Left ventricle myocardium inferior (tissue), 1 donor: ENCODE measurements at places on chromosomes 5 and 9. TPM values are rescaled to one million over a fixed set of nuclear protein-coding genes. Genes with fewer than 3 reads are reported as not detected.

Gene ACTBL2
- total RNA-seq, result not detected

Gene ENTPD2
- 1.5 TPM for total RNA-seq

- H3K27me3 ChIP-seq, result no peaks in the 10 kb centered on the region
- H3K36me3 ChIP-seq, result peaks cover 27% of the 10 kb centered on the region
- H3K27ac ChIP-seq, result peak overlapping the region; percentile 38
Measured at GRCh38 chr5:157506981-157507780, 47.2 kb downstream of the NIPAL4 start.

GRCh38 chr5:82397741-82398320 is 119.7 kb upstream of the RPS23 start:
- no peak overlapping the region for H3K4me3 ChIP-seq
- H3K27ac ChIP-seq, result no peak overlapping the region
- DNase-seq, result no peak
- H3K4me1 ChIP-seq, result peaks cover 12% of the 10 kb centered on the region
- no peaks in the 10 kb centered on the region for H3K27me3 ChIP-seq
- H3K36me3 ChIP-seq, result no peaks in the 10 kb centered on the region

GRCh38 chr5:126446498-126447224 is 23.5 kb downstream of the GRAMD2B start:
- no peak for DNase-seq
- H3K4me3 ChIP-seq, result no peak overlapping the region
- peaks cover 6% of the 10 kb centered on the region for H3K36me3 ChIP-seq
- H3K27ac ChIP-seq, result no peak overlapping the region
- H3K4me1 ChIP-seq, result peaks cover 48% of the 10 kb centered on the region

- H3K4me1 ChIP-seq, result peaks cover 97% of the 10 kb centered on the region
- H3K27ac ChIP-seq, result peak overlapping the region; percentile 86
- no peak for DNase-seq
- no peak overlapping the region for H3K4me3 ChIP-seq
Measured at GRCh38 chr9:131666029-131666428, 73.8 kb downstream of the RAPGEF1 start.

GRCh38 chr9:114825126-114825795 is 19.4 kb upstream of the TNFSF15 start:
- peaks cover 5% of the 10 kb centered on the region for H3K27me3 ChIP-seq
- H3K4me3 ChIP-seq, result no peak overlapping the region
- no peaks in the 10 kb centered on the region for H3K36me3 ChIP-seq
- no peak for DNase-seq

DNA sequence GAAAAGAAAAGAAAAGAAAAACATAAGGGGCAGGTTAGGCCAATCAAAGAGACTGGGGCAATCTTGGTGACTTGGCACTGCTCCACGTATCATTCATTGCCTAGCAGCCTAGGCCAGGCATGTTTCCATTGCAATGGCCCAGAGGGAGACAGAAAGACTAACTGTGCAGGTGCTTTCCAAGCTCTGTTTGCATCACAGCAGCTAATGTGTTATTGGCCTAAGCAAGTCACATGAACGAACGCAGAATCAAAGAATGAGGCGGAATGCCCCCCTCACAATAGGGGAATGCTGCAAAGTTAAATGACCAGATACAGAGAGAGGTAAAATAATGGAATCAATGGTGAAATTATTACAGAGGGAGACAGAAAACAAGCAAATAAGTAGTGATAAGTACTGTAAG is 11.1 kb upstream of the VPS13A start:
- no peaks in the 10 kb centered on the region for H3K36me3 ChIP-seq
- H3K4me3 ChIP-seq, result no peak overlapping the region
- no peak for DNase-seq
- no peak overlapping the region for H3K27ac ChIP-seq

Gene ZFP2
- 0.80 TPM for total RNA-seq

DNA sequence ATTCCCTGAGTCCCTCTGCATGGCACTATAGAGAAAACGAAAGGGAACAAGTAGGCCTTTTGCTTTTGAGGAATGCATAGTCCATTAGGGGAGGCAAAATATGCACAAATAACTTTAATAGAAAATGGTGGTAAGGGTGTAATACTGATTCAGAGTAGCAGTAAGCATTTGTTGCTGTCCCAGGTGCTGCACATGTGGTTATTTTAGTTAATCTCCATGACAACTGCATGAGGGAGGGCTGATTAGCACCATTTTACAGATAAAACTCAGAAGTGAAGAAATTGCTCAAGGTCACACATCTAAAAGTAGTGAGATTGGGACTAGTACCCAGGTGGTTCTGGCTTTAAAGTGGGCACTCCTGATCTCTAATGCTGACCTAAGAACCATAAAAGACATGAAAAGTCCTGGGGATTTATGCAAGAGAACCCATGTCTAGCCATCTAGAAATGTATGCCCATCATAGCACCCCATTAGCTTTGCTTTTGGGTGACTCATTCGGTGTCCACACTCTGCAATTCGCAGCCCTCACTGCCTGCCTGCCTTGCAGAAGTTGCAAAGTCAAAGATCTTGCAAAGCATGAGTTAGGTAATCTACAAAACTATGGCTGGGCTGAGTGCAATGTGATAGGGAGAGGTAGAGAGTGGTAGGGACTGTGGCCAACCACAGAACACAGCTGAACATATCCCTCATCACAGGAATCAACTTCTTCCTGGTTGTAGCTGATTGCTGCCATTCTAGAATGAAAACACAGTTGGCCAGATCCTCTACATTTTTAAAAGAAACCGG is 195.2 kb downstream of the PTTG1 start:
- DNase-seq, result no peak
- no peaks in the 10 kb centered on the region for H3K4me1 ChIP-seq
- no peak overlapping the region for H3K4me3 ChIP-seq

Gene ELOVL7
- 0.19 TPM for total RNA-seq

GRCh38 chr9:90141723-90142122 is 500.9 kb downstream of the DIRAS2 start:
- H3K4me3 ChIP-seq, result no peak overlapping the region
- peaks cover 11% of the 10 kb centered on the region for H3K27me3 ChIP-seq
- H3K27ac ChIP-seq, result no peak overlapping the region
- H3K36me3 ChIP-seq, result no peaks in the 10 kb centered on the region
- H3K4me1 ChIP-seq, result peaks cover 3% of the 10 kb centered on the region

Gene GPR107
- 23.3 TPM for total RNA-seq

DNA sequence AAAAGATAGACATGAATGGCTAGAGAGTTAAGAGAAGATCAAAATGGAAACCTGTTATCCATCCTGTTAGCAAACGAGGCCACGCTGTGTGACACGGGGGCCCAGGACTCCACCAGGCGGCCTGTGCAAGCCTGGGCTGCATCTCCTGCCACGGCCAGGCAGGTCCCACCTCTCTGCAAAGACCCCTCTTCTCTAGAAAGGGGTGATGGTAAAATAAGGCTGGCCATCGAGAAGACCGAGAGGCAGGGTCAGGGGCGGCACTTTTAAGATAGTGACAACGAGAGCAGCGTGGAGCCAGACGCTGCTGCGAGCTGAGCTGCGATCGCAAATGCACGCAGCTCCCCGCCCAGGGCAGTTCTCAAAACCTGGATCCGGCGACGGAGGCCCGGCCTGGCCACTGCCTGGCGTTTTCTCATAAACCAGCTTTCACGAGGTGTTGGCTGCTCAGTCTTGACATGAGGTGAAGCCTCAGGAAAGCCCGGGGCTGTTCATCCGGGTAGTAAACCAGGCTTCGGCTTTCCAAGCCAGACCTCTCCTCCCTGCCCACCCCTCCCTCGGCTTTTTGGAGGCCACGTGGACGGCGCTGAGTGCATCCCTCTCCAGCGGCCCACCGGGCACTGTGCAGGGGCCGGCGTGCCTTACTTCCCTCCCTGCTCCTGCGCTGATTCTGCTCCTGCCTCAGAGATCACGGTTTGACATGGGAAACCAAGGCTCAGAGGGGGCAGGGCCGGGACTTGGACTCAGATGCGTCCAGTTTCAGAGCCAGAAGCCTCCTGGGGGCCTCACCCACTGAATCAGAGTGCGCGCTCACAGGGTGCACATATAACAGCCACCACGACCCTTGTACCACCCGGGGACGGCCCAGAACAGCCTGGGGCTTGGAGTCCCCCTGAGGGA is 151.6 kb upstream of the PHYKPL start:
- peaks cover 72% of the 10 kb centered on the region for H3K27me3 ChIP-seq
- no peak for DNase-seq
- H3K4me3 ChIP-seq, result peak overlapping the region; percentile 43
- H3K4me1 ChIP-seq, result peaks cover 19% of the 10 kb centered on the region
- no peaks in the 10 kb centered on the region for H3K36me3 ChIP-seq

DNA sequence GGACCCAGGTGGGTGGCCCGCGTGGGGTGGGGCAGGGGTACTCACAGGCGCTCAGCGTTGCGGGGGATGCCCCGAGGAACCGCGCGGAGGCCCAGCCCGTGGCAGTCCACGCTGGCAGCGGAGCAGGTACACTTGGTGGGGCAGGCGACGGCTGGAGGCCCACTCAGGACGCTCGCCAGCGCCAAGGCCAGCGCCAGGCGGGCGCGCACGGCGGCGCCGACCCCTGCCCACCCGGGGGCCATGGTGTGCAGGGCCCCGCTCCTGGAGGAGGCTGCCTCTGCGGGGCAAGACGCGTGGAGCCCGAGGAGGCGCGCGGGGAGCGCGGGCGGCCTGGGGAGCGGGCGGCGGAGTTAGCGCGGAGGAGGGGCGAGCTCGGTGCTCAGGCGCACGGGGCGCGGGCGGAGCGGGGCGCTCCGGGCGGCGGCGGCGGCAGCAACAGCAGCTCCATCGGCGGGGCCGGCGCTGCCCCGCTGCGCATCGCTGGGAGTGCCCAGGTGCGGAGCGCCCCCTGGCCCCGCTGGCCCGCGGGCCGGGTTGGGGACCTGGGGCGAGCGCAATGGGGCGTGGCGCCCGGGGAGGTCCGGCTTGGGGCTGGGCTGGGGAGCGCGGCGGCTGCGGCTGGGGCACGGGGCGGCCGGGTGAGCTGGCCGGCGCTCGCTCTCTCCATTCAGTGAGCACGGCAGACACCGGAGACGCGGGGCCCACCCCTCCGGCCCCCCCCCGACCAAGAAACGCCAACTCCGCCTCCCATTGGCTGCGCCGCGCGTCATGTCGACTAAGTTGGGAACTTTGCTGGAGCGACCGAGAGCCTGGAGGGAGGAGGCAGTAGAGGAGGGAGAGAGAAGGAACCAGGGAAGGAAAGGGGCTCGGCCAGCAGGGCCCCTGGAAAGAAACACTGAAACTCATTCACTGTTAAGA is at the start of gene SLIT3:
Gene SLIT3, minus strand, starts transcription at position 672 of the 918 bp plus-strand sequence. Its CDS starts 430 bp downstream, at position 242.
- peak within 1 kb of the TSS; percentile 68 for H3K4me3 ChIP-seq
- peaks cover 23% of the 10 kb centered on the region for H3K4me1 ChIP-seq
- no peaks in the 10 kb centered on the region for H3K36me3 ChIP-seq
- H3K27me3 ChIP-seq, result peaks cover 68% of the 10 kb centered on the region
- DNase-seq, result peak; percentile 74

GRCh38 chr9:78437806-78438205 is 140.9 kb downstream of the PSAT1 start:
- peaks cover 68% of the 10 kb centered on the region for H3K27me3 ChIP-seq
- peaks cover 5% of the 10 kb centered on the region for H3K4me1 ChIP-seq
- no peak overlapping the region for H3K27ac ChIP-seq
- H3K36me3 ChIP-seq, result no peaks in the 10 kb centered on the region
- no peak overlapping the region for H3K4me3 ChIP-seq

GRCh38 chr9:21660976-21661375 is 141.5 kb upstream of the MTAP start:
- H3K4me1 ChIP-seq, result no peaks in the 10 kb centered on the region
- no peaks in the 10 kb centered on the region for H3K36me3 ChIP-seq
- no peak overlapping the region for H3K4me3 ChIP-seq

- H3K27ac ChIP-seq, result no peak overlapping the region
- H3K4me3 ChIP-seq, result no peak overlapping the region
- H3K4me1 ChIP-seq, result peaks cover 22% of the 10 kb centered on the region
- H3K36me3 ChIP-seq, result no peaks in the 10 kb centered on the region
Measured at GRCh38 chr5:137342764-137343163, 156.4 kb downstream of the SPOCK1 start.

GRCh38 chr9:95167998-95168397 is 149.5 kb downstream of the FANCC start:
- no peak for DNase-seq
- no peaks in the 10 kb centered on the region for H3K27me3 ChIP-seq
- peaks cover 6% of the 10 kb centered on the region for H3K4me1 ChIP-seq
- H3K36me3 ChIP-seq, result no peaks in the 10 kb centered on the region
- H3K27ac ChIP-seq, result no peak overlapping the region
- H3K4me3 ChIP-seq, result no peak overlapping the region

DNA sequence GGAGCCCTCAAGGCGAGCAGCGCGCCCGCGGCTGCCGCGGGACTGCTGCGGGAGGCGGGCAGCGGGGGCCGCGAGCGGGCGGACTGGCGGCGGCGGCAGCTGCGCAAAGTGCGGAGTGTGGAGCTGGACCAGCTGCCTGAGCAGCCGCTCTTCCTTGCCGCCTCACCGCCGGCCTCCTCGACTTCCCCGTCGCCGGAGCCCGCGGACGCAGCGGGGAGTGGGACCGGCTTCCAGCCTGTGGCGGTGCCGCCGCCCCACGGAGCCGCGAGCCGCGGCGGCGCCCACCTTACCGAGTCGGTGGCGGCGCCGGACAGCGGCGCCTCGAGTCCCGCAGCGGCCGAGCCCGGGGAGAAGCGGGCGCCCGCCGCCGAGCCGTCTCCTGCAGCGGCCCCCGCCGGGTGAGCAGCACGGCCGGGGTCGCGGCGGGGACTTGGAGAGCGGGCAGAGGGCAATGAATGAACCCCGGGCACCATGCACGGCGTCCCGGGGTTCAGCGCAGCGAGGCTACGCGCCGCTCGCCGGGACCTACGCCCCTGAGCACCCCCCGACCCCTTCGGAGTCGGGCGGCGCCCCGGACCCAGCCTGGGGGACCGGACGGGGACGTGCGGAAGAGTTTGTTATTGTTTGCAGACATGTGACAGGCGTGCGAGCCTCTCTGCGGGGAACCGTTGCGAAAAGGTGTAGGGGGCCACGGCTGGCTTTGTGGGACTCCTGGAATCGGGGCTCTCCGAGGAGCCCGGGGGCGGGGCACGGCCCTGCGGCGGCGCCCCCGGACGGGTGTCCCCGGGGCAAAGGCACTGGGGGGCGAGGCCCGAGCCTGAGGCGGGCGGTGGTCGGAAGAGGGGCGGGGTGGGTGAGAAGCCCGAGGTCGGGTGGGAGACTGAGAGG is 553 bp downstream of the MAP3K1 start:
- H3K4me1 ChIP-seq, result peaks cover 67% of the 10 kb centered on the region
- H3K27me3 ChIP-seq, result no peaks in the 10 kb centered on the region
- no peaks in the 10 kb centered on the region for H3K36me3 ChIP-seq
- peak overlapping the region; percentile 92 for H3K4me3 ChIP-seq

DNA sequence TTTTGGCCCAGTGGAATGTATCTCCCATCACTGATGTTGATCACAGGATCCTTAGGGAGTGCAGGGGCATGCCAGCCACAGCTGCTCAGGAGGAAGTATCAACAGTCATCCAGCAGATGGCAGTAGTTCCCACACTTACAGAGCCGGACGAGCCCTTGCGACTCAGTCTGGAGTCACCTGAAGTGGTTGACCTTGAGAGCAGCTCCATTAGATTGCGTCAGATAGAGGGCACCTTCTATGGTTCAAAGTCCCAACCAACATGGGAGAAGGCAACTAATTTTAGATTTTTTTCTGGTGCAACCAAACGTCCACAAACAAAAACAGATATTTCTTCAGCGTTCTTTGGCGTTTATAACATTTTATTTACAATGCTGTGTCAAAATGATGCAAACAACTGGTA is 124.5 kb downstream of the EGFLAM start:
- no peak overlapping the region for H3K4me3 ChIP-seq
- no peaks in the 10 kb centered on the region for H3K36me3 ChIP-seq
- DNase-seq, result peak; percentile 37
- H3K4me1 ChIP-seq, result peaks cover 8% of the 10 kb centered on the region
- peaks cover 28% of the 10 kb centered on the region for H3K27me3 ChIP-seq

GRCh38 chr5:169408731-169409130 is 107.8 kb upstream of the SLIT3 start:
- no peaks in the 10 kb centered on the region for H3K4me1 ChIP-seq
- H3K36me3 ChIP-seq, result no peaks in the 10 kb centered on the region
- H3K27me3 ChIP-seq, result no peaks in the 10 kb centered on the region
- no peak overlapping the region for H3K27ac ChIP-seq
- no peak for DNase-seq
